Sigmoid colon (tissue), 7 donors: ENCODE measurements at places on chromosomes 6 and 20. TPM values are rescaled to one million over a fixed set of nuclear protein-coding genes. Genes with fewer than 3 reads are reported as not detected.

- no peaks in the 10 kb centered on the region for H3K36me3 ChIP-seq
- H3K4me1 ChIP-seq = no peaks in the 10 kb centered on the region
- no peak overlapping the region for H3K27ac ChIP-seq
- no peak for DNase-seq
- no peak overlapping the region for H3K4me3 ChIP-seq
- no peaks in the 10 kb centered on the region for H3K27me3 ChIP-seq
These were observed 196.5 kb downstream of the BACH2 start for GRCh38 chr6:90100059-90100665.

SNRNP48 gene
- polyA plus RNA-seq = 8.1 TPM

COL21A1 gene
- 1.9 TPM for polyA plus RNA-seq

DNA sequence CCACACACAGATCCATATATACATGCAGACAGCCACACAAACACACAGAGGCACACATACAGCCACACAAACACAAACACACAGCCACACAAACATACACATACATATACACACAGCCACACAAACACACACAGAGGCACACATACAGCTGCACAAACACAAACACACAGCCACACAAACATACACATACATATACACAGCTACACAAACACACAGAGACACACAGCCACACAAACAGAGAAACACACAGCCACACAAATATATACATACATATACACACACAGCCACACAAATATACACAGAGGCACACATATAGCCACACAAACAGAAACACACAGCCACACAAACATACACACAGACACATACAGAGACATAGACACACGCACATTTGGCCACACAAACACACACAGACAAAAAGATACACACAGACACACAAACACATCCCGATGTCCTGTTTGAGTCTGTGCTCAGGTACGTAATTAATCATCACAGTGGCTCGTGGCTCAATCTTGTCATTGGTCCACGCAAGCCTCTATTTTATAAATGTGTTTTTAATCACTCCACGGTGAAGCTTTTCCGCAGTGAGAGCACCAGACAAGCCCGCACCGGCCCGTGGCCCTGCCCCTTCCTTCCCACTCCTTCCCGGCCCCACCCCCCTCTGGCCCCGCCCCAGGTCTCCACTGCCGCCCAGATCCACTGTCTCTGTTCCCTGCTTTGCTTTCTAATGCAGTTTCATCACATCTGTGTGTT lies 135.3 kb downstream of the CDH4 start:
- no peak overlapping the region for H3K4me3 ChIP-seq
- no peak overlapping the region for H3K27ac ChIP-seq
- no peaks in the 10 kb centered on the region for H3K4me1 ChIP-seq
- DNase-seq = no peak

DNA sequence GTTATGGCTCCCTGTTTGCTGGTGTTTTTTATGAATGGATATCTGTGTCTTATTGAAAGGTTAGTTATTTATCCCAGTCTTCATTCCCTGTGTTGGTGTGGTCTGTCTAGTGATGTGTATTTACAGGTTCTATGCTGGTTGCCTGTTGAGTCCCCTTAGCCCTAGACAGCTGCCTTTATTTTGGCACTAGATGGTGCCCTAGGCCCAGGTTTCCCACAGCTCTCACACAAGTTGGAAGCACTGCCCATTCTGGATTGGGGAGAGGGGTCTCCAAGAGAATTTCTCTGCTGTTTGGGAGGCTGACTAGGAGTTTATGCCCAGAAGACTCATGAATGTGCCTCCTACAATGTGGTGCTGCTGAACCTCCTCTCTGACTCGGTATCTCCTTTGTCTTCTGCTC lies 12.4 kb downstream of the GRM1 start:
- no peak for DNase-seq
- H3K36me3 ChIP-seq = no peaks in the 10 kb centered on the region
- no peak overlapping the region for H3K27ac ChIP-seq
- H3K27me3 ChIP-seq = no peaks in the 10 kb centered on the region
- H3K4me3 ChIP-seq = no peak overlapping the region

DNA sequence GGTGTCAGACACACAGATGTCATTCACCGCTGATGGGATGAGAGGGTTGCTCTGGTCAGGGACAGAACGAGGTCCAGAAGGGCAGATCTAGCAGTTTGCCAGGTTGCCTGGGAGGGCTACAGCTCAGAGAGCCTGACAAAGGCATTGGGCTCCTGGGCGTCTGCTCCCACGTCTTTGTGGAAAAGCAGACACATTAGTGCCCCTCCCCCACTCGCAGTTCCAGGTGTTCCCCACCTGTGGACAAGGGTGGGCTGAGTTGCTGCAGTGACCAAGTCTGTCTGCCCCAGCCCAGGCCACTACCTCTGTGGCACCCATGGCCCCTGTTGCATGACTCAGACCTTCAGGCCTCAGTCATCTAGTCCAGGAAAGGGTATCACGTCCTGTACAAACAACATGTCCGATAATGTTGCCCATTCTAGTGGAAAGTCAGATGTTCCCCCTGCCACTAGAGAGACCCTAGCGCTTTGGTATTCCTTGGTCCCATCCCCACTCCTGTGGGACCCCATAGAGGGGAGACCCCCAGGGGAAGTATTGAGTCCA lies 37.4 kb downstream of the WRNIP1 start:
- H3K36me3 ChIP-seq = no peaks in the 10 kb centered on the region
- no peak overlapping the region for H3K4me3 ChIP-seq
- no peak for DNase-seq
- H3K27me3 ChIP-seq = no peaks in the 10 kb centered on the region
- H3K27ac ChIP-seq = no peak overlapping the region
- H3K4me1 ChIP-seq = no peaks in the 10 kb centered on the region

DNA sequence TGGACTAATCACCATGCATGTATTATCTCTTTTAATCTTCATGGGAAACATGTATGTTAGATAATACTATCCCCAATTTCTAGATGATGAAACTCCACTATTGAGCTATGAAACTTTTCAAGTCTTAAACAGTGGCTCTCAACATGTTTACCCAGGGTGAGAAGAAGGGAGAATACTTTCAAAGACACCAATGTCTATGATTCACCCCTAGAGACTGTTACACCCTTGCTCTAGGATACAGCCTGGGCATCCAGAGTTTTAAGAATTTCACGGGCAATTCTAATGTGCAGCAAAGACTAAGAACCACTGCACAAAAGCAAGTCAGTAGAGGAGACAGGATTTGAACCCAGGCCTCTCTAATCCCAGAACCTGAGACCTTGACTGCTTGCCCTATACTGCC lies 47.8 kb downstream of the GFOD1 start:
- no peak for DNase-seq
- H3K27me3 ChIP-seq = no peaks in the 10 kb centered on the region
- no peaks in the 10 kb centered on the region for H3K36me3 ChIP-seq
- H3K4me1 ChIP-seq = no peaks in the 10 kb centered on the region
- H3K4me3 ChIP-seq = no peak overlapping the region

ZNF311 gene
- 0.73 TPM for polyA plus RNA-seq

SCAF8 gene
- 9.0 TPM for polyA plus RNA-seq

- peak; percentile 56 for DNase-seq
- no peaks in the 10 kb centered on the region for H3K27me3 ChIP-seq
- peak overlapping the region; percentile 23 for H3K27ac ChIP-seq
- H3K36me3 ChIP-seq = no peaks in the 10 kb centered on the region
These were observed 2.8 kb downstream of the FOXS1 start for GRCh38 chr20:31842471-31843157.

GRCh38 chr20:4737857-4738627 lies 16.3 kb downstream of the PRND start:
- H3K27me3 ChIP-seq = no peaks in the 10 kb centered on the region
- H3K4me3 ChIP-seq = no peak overlapping the region
- H3K36me3 ChIP-seq = no peaks in the 10 kb centered on the region
- no peak overlapping the region for H3K27ac ChIP-seq
- no peaks in the 10 kb centered on the region for H3K4me1 ChIP-seq

DNA sequence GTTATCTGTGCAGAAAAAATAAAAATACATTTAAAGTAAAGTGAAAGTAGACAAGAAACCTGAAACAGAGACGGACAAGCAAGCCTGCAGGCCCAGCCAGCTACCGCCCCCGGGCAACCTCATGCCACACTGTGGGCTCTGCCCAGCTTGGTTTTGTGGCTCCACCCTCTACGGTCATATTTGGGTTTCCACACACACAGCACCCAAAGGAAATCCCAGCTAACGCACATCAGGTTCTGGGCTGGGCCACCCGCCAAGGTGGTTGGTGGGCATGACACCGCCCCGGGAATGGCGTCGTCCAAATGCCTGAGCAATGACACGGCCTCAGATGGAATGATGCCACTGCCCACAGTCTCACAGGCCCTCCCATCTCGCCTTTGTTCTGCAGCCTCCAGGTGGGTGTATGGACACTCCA lies 22.9 kb downstream of the FAM110A start:
- H3K4me1 ChIP-seq = no peaks in the 10 kb centered on the region
- H3K36me3 ChIP-seq = no peaks in the 10 kb centered on the region
- H3K27me3 ChIP-seq = no peaks in the 10 kb centered on the region
- no peak for DNase-seq
- no peak overlapping the region for H3K27ac ChIP-seq

- H3K4me3 ChIP-seq = no peak overlapping the region
- H3K4me1 ChIP-seq = no peaks in the 10 kb centered on the region
- no peaks in the 10 kb centered on the region for H3K27me3 ChIP-seq
- H3K27ac ChIP-seq = no peak overlapping the region
- no peak for DNase-seq
These were observed 458.7 kb upstream of the RUNX2 start for GRCh38 chr6:44869321-44869897.

TTI1 gene
- 2.4 TPM for polyA plus RNA-seq

B4GALT5 gene
- polyA plus RNA-seq = 46.0 TPM

C6orf118 gene
- not detected for polyA plus RNA-seq

DNA sequence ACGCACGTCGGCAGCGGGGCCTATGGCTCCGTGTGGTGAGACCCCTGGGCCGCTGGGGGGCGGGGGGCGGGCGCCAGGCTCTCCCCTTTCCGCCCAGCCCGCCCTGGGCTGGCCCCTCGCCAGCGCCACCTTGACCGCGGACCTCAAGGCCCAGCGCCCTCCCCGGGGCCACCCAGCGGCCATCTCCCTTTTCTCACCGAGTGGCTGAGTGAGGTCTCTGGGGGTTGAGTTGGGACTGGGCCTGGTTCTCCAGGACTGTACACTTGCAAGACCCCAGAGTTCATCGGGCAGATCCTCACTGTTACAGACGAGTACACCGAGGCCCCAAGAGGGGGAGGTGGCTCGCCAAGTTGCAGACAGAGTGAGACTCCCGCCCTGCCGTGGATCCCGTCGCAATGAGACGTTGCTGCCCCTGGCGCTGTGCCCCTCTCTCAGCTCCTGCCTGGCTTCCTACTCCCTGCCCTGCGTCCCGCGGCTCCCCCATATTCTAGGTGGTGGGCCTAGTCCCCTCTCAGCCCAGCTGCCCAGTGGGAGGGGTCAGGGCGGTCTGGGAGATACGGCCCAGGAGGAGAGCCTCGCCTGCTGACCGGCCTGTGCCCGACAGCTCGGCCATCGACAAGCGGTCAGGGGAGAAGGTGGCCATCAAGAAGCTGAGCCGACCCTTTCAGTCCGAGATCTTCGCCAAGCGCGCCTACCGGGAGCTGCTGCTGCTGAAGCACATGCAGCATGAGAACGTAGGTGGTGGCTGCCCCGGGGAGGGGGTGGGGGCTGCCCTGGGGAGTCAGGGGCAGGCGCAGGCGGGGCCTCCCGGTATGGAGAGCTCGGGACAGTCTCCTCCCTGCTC lies 576 bp downstream of the MAPK13 start:
- H3K36me3 ChIP-seq = no peaks in the 10 kb centered on the region
- peak overlapping the region; percentile 17 for H3K4me3 ChIP-seq
- H3K4me1 ChIP-seq = no peaks in the 10 kb centered on the region
- peaks cover 11% of the 10 kb centered on the region for H3K27me3 ChIP-seq
- DNase-seq = peak; percentile 74

ANGPT4 gene
- not detected for polyA plus RNA-seq

- H3K4me3 ChIP-seq = peak overlapping the region; percentile 64
- H3K27me3 ChIP-seq = no peaks in the 10 kb centered on the region
- peak overlapping the region; percentile 99 for H3K27ac ChIP-seq
- peaks cover 17% of the 10 kb centered on the region for H3K4me1 ChIP-seq
These were observed 71.5 kb downstream of the HFE start for GRCh38 chr6:26158581-26159356.

DNA sequence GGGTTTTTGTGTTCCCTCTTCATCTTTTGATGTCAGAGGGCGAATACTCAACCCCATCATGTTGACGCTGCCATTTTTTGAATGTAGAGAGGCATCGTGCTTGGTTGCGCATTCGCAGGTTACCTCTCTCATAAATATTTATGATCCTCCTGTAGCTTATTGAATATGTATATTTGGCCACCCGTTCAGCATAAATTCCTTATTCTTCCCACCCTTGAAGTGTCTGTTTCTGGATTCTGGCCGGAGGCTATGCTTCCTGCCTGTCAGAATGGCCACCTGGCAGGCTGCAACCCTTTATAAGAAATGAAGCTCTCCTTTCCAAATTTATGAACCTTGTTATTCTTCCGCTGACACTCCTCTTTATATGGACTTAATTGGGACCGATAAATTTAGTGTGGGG lies 40.9 kb downstream of the FAM50B start:
- no peak overlapping the region for H3K27ac ChIP-seq
- H3K36me3 ChIP-seq = no peaks in the 10 kb centered on the region
- H3K4me3 ChIP-seq = no peak overlapping the region
- H3K27me3 ChIP-seq = no peaks in the 10 kb centered on the region
- no peak for DNase-seq

GRCh38 chr6:156013155-156013554 lies 557.5 kb upstream of the NOX3 start:
- H3K4me3 ChIP-seq = no peak overlapping the region
- no peaks in the 10 kb centered on the region for H3K4me1 ChIP-seq
- H3K36me3 ChIP-seq = no peaks in the 10 kb centered on the region
- H3K27me3 ChIP-seq = no peaks in the 10 kb centered on the region
- no peak for DNase-seq

DNA sequence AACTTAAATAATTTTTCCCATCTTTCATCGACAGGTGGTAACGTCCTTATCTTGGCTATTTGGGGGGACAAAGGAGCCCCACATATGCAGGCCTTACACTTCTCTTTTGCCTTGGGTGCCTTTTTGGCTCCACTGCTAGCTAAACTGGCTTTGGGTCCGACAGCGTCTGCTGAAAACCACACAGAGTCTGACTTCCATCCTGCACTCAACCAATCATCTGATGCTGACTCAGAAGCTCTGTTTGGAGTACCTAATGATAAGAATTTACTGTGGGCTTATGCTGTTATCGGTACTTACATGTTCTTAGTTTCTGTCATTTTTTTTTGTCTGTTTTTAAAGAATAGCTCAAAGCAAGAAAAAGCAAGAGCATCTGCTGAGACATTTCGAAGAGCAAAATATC lies 178.5 kb downstream of the SLC16A10 start:
- peaks cover 10% of the 10 kb centered on the region for H3K36me3 ChIP-seq
- no peak overlapping the region for H3K27ac ChIP-seq
- no peak overlapping the region for H3K4me3 ChIP-seq
- no peaks in the 10 kb centered on the region for H3K27me3 ChIP-seq
- H3K4me1 ChIP-seq = no peaks in the 10 kb centered on the region

DNA sequence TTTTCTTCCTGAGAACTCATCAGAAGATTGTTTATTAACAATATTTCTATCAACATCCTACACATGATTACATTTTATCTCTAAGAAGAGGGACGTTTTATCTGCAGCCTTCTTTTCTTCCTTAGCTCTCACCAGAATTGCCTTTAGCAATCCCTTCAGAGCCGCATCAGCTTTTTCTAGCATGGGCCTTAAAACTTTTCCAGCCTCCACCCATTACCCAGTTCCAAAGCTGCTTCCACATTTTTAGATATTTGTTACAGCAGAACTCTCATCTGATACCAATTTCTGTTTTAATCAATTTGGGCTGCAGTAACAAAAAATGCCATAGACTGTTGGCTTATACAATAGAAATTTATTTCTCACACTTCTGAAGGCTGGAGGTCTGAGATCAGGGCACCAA lies 281.5 kb downstream of the THBS2 start:
- DNase-seq = no peak
- H3K4me1 ChIP-seq = no peaks in the 10 kb centered on the region
- H3K4me3 ChIP-seq = no peak overlapping the region
- no peaks in the 10 kb centered on the region for H3K36me3 ChIP-seq
- H3K27me3 ChIP-seq = no peaks in the 10 kb centered on the region
